ENCODE measurements at places on chromosomes 4 and X.
A peak's percentile ranks its signal among the peaks of the same experiment; 100 is the strongest.

DNA sequence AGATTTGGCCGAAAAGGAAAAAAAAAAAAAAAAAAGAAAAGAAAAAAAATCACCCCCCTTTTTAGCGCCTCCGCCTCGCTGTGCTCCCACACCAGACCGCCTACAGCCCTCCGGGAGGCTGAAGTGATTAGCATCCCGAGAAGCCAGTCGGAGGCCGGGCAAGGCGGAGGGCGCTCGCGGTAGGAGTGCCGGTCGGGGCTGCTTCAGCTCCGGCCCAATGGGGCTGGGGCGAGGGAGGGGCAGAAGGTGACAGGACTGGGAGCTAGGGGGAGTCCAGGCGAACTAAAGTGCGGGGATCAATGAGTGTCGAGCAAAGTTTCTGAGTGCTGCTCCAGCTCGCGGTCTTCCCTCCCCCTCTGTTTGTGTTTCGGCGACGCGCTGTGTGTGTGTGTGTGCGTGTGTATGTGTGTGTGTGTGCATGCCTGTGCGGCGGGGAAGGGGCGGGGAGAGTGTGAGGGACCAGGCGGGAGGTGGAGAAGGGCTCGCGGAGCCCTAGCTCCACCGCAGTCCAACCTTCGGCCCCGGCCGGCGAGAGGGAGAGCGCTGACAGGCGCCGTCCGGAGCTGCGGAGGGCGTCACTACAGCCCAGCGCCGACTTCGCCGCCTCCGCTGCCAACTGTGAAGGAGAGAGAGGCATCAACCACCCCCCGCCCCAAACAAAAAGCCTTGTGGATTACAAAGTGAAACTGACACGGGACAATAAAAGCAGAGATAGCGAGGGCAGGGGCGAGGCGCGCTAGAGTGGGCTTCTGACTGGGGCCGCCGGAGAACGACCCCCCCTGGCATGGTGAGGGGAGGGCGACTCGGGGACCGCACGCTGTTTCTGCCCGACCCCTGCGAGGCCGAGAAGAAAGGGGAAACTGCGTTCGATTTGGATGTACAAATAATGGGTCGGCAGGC is at the start of gene FAT4:
Gene FAT4, plus strand, starts transcription at position 280 of the 900 bp plus-strand sequence. CDS start 1,457 bp downstream, outside the sequence.
- peak; percentile 98 for DNase-seq

DNA sequence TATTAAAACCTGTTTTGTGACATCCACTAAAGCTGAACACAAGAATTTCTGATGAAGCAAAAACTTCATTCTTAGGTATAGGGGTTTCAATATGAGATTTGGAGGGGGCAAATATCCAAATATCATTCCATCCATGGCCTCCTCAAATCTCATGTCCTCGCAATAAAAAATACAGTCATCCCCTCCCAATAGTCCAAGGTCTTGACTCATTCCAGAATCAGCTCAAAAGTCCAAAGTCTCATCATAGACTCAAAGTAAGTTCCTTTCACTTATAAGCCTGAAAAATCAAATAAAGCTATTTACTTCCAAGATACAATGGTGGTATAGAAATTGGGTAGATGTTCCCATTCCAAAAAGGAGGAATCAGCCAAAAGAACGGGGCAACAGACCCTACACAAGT is 213.4 kb downstream of the SCFD2 start:
- DNase-seq = no peak

- no peak for DNase-seq
These were observed 48.3 kb downstream of the FUNDC1 start for GRCh38 chrX:44494357-44494756.

DNA sequence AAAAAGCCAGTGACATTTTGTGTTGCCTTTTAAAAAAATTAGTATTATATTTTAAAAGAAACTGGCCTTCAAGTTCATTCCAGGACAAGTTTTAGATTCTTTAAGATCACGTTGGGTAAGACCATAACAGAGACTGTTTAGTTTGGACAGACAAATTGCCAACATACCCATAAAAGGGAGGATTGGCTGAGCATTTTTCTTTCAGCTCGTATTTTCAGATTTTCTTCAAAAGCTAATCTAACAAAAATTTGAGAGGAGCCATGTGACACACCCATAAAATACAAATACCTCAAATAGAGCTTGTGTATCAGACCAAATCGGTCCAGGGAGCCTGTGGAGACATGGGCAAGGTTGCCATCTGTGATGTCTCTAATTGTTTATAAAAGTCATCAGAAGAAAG is 74.6 kb upstream of the C1QTNF7 start:
- no peak for DNase-seq

GRCh38 chr4:52862639-52863161 is 583 bp downstream of the RASL11B start:
- DNase-seq = no peak

DNA sequence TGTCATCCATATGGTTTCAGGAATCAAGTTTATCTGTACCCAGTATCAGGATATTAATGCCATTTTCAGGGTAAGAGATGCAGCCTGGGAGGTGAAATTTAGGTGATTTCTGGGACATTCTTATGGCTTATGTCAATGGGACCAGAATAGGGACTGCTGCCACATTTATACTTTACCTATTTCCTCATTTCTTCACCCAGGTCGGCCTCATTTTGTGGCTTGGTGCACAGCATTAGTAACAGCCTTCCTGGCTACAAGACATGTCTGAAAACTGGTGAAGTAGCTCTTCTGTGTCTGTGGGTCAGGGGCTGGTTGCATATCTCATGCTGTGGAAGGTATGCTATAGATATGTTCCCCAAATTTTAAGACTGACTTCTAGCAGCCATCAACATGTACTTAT is 284.8 kb downstream of the AFF2 start:
- no peak for DNase-seq

- DNase-seq = no peak
These were observed 192.7 kb upstream of the NWD2 start for GRCh38 chr4:37051866-37052265.

- DNase-seq = no peak
These were observed 488.9 kb upstream of the PCDH10 start for GRCh38 chr4:132660181-132660580.

GRCh38 chr4:38662522-38663089 is 1.4 kb upstream of the KLF3 start:
- no peak for DNase-seq

GRCh38 chr4:5760936-5761480 is 50.0 kb downstream of the EVC start:
- DNase-seq = no peak

DNA sequence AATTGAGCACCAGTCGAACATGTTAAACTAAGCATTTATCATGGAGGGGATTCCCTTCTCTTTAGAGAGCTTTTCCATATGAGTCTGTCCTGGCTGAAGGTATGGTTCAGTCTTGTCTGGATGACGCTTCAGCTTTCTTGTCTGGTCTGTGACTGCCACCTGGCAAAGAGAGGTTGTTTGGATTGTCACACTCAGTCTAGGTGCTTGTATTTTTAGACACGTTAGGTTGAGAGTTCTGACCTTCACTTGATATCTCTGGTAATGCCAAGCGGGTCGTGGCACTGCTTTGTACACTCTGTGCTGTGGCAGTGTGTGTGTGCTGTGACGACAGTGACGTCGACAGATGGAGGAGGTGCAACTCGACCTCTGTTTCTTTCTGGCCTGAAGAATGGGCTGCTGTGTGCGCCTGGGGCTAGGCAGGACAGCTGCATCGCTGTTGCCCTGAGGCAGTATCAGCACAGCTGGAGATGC is 12.6 kb downstream of the NOCT start:
- DNase-seq = no peak

- peak; percentile 79 for DNase-seq
These were observed 37.3 kb upstream of the IGFBP7 start for GRCh38 chr4:57147335-57148060.

- peak; percentile 32 for DNase-seq
These were observed 65.3 kb upstream of the FAM120C start for GRCh38 chrX:54248309-54248708.

- no peak for DNase-seq
These were observed 59.4 kb upstream of the MSN start for GRCh38 chrX:65608026-65608425.

GRCh38 chr4:167100120-167100519 is 134.2 kb downstream of the SPOCK3 start:
- peak; percentile 7 for DNase-seq

DNA sequence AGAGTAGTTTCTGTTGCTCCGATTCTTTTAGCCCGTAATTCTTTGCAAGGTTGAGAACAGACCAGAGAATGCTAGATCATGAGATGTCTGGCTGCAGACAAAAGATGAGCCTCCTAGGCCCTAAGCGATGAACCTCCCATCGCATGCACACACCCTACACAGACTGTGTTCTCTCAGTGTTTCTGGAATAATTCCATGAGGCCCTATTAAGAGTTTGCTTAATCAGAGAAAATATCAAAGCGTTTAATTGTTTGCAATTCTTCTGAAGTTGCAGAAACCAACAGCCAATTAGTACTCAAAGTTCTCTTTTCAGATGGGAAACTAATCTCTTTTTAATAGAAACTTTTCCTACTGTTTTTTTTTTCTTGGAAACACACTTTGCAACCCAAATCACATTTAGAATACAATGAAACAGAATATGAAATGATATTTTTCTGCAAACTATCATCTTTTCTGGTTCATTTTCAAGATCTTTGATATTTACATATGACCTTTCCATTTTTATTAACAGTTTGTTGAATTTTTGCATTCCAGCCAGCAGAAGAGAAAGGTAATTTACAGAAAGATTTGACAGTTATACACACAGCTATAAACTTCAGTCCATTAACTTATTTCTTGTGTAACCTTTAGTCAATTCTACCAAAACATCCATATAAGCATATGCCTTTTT is 1525.6 kb downstream of the ARAP2 start:
- no peak for DNase-seq

DNA sequence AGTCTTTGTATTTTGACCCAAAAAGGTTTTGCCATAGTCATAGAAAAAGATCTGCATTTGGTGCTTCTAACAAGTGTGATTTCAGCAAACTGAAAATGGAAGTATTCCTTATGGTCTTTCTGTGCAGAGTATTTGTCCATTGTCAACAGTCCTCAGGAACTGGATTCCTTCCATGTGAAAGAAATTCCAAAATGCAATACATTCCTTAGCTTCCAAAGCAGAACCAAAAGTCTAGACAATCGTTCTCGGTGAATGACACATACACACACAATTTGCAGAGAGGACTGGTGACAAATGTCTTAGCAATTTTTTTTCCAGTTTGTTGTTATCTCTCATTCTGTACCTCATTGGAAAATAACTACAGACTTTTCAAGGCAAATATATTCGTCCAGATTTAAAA is 562.2 kb upstream of the SLIT2 start:
- peak; percentile 64 for DNase-seq

DNA sequence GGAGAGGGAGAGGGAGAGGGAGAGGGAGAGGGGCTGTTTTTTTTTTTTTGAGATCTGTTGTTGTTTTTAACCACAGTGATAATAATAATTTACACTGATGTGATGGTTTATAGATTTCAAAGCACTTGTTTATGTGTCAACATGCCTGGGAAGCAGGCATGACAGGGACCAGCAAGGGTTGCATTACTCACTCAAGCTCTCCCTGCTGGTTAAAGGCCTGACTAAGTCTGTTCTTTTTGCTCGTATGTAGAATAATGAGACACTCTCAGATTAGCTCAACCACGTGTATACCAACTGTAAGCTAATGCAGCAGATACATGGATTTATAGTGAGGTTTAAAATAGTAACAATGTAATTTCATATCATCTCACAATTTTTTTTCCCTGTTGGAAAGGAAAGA is 134.6 kb upstream of the BOD1L1 start:
- DNase-seq = no peak

DNA sequence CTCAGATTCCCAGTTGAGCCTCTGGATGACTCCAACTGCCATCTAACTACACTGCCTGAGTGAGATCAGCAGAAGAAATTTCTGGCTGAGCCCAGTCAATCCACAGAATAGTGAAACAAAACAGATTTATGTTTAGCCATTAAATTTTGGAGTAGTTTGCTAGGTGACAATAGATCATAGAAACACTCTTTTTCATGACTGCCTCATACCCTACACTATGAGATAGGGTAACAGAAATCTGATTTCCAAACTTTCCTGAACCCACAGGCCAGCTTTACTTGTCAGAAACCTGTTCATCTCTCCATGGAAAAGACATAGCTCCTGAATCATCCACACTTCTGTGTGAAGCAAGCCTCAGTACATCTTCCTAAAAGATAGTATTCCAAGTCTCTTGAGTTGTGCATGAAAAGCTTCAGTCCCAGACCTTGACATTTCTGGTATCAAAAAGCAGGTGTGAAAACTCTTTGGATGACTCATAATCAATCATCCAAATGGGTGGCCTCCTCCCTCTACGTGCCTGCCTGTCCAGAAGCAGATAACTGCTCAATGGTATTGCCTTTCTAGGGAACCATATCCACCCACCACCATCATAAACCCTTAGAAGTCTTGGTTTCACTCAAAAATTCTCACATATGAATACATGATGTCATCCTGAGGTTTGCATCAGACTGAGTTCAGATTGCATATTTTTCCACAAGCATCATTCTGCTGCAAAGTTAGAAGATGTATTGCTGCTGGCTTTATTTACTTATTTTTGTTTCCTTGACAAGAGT is 47.5 kb upstream of the RAP2C start:
- DNase-seq = no peak

GRCh38 chrX:153774576-153775292 is 6.1 kb upstream of the SRPK3 start:
- no peak for DNase-seq

- no peak for DNase-seq
These were observed 55.5 kb upstream of the CLCN4 start for GRCh38 chrX:10101269-10101668.

DNA sequence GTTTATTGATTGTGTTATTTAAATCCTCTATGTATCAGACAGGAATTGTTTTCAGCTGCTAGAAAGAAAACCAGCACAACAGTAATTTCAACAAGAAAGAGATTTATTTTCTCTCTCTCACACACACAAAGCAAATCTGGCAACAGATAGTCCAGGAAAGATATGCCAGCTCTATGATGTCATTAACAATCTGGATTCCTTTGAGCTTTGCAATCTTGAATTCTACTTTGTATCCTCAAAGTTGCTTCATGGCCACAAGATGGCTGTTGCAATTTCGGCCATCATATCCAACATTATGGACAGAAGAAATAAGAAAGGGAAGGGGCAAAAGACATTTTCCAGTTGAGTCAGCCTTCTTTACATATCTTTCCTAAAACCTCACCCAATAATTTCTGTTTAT is 19.8 kb upstream of the FMR1 start:
- no peak for DNase-seq

GRCh38 chrX:39726771-39727170 is 371.0 kb downstream of the BCOR start:
- DNase-seq = peak; percentile 51

DNA sequence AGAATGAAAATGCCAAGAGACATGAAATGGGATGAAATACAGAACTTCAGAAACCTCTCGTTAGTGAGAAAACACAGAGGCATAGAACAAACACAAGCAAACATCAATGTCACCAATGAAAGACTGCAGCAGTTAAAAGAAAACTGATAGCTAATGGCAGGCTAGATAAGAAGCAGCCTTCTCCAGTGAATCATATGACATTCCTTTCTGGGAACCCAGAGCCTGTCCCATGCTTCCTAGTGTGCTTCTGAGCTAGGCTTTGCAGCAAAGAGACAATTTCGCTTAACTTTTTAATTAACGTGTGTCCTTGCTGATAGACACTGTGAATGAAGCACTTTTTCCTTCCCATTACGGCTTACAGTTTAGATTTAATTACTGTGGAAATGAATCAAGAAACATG is 444.6 kb downstream of the IL15 start:
- DNase-seq = no peak

- DNase-seq = no peak
These were observed 12.3 kb upstream of the SYTL5 start for GRCh38 chrX:37993837-37994619.

GRCh38 chrX:116236666-116237065 is 66.1 kb downstream of the AGTR2 start:
- no peak for DNase-seq

Data from lung microvascular endothelial cell (primary cell).